ENCODE measurements at places on chromosomes 11 and 22. TPM values are rescaled to one million over a fixed set of nuclear protein-coding genes. Genes with fewer than 3 reads are reported as not detected.

Gene THAP7
- total RNA-seq: 25.4 TPM

Gene MN1
- total RNA-seq: 0.40 TPM

DNA sequence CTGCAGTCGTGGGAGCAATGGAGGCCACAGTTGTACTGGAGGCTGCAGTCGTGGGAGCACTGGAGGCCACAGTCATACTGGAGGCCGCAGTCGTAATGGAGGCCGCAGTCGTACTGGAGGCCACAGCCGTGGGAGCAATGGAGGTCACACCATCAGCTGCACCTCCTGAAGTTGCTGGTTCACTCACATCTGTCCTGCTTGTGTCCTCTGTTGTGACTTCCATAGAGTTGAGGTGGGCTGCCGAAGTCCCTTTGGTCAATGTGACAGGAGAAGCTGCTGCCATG is 9.3 kb downstream of the C11orf24 start:
- DNase-seq: no peak

GRCh38 chr11:95138448-95138847 is 48.8 kb downstream of the ENDOD1 start:
- no peak for DNase-seq
